ENCODE measurements at places on chromosomes 1 and 21.

DNA sequence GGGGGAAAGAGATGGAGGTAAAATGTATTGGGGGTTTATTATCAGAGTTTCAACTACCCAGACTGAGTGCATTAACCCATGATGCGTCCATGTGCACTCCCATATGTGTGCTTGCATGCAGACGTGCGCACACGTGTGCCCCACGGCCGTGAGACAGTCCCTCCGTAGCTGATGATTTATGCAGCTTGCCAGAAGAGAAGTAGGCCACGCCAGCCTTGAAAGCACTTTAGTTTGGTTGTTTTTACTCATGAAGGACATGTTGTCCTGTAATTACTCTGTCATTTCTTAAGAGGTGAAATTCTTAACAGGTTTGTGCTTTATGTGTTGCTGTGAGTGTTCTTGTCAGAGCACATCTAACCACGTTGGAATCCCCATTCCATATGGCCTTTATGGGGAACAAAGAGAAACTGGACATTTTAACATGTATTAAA, 467.8 kb downstream of the LMO4 start:
- no peak for DNase-seq

DNA sequence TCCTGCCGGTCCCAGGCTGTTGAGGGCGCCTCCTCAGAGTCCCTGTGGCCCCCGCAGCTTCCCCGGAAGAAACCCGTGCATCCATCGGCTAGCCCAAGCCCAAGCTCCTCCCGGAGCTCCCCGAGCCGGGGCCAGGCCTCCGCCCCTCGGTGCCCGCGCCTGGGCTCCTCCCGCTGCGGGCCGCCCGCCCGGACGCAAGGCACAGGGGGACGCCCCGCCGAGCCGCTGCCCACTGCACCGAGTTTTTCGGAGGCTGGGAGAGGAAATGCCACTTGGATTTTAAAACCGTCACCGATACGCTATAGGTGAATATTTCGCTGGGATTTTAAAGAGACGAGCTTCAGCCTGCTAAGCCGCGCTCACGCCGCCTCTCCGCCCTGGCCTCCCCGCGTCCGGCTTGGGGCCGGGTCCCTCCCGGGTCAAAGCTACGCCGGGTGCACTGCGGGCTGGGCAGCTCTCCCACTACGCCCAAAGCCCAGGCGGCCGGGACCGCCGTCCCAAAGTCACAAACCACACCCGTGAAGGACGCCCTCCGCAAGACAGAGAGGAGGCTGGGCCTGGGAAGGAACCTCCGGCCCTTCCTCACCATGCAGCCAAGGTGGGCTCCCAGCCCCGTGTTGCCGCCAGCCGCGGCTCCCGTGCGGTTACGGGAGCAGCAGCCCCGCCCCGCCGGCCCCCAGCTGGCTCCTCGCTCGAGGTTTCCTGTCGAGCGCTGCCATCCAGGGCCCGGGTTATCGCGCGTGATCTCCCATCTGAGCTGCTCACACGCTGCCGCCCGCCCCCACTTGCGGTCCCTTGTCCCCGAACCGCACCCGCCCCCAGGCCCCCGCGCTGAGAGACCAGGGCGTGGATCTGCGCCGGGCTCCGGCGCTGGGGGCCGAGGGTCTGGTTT, 63.2 kb downstream of the CD247 start:
- DNase-seq = peak; percentile 77

DNA sequence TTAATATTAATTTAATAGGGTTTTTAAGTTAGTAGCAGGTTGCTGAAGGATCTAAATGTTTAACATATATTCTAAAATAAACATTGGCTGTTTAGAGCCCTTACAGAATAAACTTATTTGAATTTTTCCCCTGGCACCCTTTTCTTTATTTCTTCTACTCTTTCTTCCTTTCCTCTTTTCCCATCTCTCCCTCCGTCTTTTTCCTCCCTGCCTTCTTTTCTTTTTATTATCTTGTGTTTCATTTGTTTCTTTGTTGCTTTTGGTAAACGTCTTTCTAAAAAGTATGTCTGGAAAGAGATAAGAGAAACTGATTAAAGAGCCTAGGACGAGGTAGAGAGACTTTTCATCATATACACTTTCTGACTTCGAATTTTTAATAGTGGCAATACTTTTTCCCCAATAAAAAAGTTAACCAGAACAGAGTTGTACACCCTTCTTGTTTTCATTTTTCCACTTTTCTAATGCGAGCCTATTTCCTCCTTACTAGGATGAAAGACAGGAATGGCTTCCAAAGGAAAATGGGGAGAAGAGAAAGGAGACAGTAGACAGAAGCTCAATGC, 39.5 kb upstream of the ATF3 start:
- DNase-seq = no peak

DNA sequence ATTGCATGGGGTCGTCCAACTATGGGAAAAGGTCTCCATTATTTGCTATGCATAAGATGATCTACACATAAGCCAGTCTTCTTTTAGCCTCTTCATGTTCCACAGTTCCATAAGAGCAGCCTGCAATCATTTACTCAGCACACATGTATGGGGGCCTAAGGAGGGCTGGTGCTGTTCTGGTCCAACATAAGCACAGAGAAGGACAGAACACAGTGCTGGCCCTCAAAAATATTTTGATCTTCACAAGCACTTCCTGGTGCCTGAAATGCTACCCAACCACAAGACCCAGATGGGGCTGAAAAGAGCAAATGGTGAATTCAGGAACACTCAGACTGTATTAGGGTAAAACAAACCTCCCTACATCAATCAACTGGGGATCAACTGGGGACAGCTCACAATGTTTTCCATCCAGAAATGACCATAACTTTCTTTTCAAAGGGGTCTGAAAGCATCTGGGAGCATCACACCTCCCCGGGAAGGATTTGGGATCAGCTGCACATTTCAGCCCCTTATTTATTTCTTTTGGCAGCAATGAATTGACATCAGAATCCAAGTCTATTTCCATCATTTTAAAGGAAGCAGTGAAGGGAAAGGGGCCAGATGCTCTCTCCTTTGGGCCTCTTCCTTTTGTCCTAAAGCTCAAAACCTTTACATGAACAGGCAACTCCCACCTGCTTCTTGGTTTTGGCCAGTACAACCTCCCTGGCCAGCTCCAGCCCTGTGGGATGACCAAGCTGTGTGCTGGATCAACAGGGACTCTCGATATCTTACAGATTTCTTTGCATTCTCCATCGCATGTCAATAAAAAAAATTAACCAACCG, 45.7 kb downstream of the KCNN3 start:
- no peak for DNase-seq

DNA sequence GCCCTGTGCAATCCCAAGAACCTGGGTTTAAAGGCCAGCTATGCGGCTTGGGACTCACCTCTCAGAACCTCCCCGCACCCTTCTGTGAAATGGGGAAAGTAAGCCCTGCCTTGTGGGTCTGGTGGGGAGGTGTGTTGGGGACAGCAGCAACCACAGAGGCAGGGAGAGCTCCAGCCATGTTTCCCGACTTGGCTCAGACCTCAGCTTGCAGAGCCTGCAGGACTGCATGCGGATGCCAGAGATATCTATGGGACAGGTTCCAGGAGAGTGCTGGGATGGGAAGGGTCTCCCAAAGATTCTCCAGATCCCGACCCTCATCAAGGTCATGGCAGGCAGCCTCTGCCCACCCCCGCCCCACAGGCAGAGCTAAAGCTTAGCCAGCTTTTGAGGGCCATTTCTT, 20.2 kb downstream of the PADI1 start:
- no peak for DNase-seq

- DNase-seq = peak; percentile 50
Observed at GRCh38 chr1:30840904-30841598, 67.5 kb downstream of the SDC3 start.

- no peak for DNase-seq
Observed at GRCh38 chr1:158002022-158002630, 8.7 kb downstream of the KIRREL1 start.

DNA sequence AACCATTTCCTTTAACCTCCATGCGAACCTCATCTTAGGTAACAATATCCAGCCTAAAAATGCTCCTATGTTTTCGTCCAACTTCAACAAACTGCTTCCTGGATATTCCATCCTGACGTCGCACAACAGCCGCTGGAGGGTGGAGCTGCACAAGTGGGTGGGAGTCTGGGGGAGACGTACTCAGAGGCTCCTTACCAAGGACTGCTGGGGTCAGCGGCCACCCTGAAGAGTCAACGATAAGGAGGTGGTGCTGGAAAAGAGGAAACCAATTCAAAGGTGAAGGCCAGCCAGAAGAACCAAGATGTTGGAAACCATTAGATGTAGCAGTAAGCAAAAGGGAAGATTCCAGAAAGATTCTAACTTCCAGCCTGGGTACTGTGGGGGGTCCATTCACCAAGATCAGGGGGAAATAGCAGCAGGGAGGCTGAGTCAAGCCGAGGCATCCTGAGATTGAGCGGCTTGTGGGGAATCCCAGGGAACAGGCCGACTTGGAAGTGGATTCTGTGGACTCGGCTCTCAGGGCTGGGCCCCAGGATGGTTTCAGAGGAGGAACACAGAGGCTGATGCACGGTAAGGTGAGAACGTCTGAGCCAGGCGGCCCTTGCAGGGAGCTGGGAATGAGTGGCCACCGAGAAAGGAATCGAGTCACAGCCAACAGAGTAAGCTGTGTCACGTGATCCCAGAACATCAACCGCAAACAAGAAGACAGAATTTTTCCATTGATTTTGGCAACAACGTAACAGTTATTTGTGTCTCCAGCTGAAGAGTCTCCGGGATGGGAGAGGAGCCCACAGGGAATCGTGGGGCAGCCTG, 375.7 kb downstream of the NPHP4 start:
- no peak for DNase-seq

GRCh38 chr1:228037401-228038386, 30.9 kb downstream of the WNT3A start:
- DNase-seq = peak; percentile 82

DNA sequence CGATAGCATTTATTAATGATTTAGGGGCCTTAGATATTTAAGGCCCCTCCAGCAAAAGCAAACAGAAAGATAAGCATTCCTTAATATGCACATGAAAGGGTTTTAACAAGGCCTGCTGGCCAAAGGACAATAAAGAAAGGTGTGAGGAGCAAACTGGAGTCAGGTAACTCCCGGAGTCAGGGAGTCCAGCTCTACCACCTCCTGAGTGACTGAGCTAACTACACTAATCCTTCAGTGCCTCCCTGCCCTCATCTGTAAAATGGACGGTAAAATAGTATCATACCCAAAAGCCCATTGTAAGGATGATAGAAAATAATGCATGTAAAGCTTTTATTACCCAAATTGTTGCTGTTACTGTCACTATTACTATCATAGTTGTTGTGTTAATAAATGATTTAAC, 161.7 kb downstream of the SIPA1L2 start:
- DNase-seq = peak; percentile 26

GRCh38 chr1:111887385-111887784, 102.1 kb downstream of the KCND3 start:
- no peak for DNase-seq

DNA sequence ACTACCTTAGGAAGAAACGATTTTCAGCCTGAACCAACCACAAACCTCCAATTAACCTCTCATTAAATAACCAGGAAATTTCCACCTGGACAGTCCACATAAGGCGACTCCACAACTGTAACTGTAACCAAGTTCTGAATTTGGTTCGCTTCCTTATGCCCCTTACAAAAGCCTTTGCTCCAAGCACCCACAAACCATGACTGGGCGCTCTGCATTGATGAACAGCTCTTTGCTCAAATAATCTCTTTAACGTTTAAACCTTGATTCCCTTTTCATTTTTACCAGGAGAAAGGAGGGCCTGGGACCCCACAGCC, 38.2 kb upstream of the ZNF124 start:
- no peak for DNase-seq

DNA sequence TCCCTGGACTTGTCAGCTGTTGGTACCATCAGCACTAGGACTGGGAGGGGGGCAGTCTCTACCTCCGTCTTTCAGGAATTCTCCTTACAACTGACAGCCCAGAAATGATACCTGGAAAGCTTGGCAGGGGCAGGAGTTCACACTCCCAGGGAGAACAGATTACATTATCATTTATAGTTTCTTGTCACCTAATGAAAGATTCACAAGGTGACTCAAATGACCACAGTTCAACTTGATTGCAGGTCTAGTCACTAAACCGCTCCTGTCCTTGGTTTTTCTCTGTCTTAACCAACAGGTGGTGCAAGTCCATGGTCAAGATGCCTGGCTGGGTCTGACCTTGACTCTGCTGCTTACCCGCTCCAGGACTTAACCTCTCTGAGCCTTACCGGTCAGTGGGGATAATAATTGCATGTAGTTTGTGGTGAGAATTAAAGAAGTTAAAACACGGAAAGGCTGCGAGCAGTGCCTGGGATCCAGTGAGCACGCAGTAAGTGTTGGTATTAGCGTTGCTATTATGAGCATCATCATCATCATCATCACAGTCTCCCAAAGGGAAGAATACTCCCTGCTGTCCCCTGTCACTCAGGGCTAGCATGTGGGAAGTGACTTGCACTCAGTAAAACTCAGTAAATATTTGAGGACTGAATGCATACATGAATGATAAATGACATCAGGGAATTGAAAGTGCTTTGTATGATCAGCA, 125.3 kb upstream of the CD34 start:
- peak; percentile 59 for DNase-seq

- DNase-seq = no peak
Observed at GRCh38 chr1:202654079-202654478, 56.2 kb downstream of the SYT2 start.

GRCh38 chr1:231039161-231040018, 664 bp downstream of the FAM89A start:
- DNase-seq = peak; percentile 58

DNA sequence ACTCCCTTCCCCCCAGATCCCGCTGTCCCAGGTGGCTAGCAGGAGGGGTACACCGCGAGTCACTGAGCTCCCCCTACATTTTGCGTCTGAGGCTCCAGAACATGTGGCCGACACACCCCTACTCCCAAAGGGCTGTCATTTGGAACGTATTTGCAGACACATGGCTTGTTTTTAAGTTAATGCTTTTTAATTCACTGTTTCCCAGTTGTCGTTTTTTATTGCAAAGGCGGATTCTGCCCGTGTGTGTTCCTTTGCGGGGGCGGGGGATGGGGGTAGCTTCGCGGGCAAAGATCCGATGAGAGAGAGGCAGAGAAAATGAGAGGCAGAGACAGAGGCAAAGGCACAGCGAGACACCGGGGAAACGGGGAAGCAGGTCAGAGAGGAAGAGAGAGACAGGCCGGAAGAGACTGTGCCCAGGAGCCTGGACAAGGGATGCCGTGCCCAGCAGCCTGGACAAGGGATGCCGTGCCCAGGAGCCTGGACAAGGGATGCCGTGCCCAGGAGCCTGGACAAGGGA, 270.2 kb downstream of the FOXD2 start:
- DNase-seq = no peak

- no peak for DNase-seq
Observed at GRCh38 chr1:88780485-88780884, 96.4 kb downstream of the PKN2 start.

- DNase-seq = no peak
Observed at GRCh38 chr1:54815086-54815876, 14.2 kb upstream of the TTC22 start.

GRCh38 chr1:212070720-212071302, 35.3 kb downstream of the DTL start:
- peak; percentile 14 for DNase-seq

DNA sequence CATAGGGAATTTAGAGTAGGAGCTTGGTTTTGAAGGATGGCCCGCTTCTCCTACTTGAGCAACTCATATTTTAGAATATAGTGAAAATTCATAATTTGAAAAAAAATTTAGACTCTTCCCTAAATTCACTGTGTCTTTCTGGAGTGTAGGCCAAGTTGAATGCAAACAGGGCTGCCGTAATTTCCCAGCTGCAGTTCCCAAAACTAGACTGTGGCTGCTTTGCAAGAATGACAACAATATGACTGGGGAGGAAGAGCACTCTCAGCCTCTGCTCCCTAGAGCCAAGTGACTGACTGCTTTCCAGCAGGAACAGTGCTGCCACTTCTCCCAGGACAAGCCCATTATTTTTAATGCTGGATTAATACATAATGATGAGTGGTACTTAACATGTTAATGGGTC, 209.0 kb downstream of the RHOU start:
- DNase-seq = no peak

- DNase-seq = no peak
Observed at GRCh38 chr1:13790290-13791030, 90.5 kb downstream of the PRDM2 start.

All from iPS-NIHi11 (cell line).